Umbilical cord (tissue), 2 donors: ENCODE measurements at places on chromosomes 16 and 17. TPM values are rescaled to one million over a fixed set of nuclear protein-coding genes. Genes with fewer than 3 reads are reported as not detected.

Gene ELMO3
- total RNA-seq = not detected

Gene SLC4A1
- total RNA-seq = 34.4 TPM

DNA sequence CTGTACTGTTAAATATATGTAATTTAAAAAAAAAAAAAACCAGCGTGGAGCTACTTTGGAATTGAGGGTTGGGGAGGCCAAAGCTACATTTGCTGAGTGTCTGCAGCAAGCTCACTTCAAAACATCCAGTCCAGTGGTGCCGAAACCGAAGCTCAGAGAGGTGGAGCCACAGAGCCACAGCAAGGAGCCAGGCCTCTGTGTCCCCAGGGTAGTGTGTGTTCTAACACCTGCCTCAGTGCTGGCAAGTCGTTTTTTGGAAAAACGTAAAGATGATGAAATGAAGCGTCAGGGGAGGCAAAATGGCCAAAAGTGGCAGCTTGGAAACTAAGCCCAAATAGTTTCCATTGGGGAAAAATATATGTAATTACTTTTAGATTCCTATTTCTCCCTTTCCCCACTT, 36.1 kb upstream of the MRC2 start:
- DNase-seq = no peak

DNA sequence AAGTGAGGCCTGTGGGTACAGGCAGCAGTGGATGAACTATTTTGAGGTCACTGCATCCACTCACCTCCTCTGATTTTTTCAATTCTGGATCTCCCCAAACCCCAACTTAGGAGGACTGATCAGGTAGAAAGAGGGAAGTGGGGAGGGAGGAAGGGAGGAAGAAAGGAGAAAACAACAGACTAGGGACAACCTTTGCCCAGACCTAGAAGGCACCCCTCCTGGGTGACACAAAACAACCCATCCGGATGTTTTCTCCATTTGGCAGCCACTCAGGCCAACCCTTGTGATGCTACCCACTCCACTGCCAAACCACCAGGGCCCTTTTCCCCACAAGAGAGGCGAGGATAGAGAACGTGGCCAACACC, 2.7 kb downstream of the ORMDL3 start:
- no peak for DNase-seq

DNA sequence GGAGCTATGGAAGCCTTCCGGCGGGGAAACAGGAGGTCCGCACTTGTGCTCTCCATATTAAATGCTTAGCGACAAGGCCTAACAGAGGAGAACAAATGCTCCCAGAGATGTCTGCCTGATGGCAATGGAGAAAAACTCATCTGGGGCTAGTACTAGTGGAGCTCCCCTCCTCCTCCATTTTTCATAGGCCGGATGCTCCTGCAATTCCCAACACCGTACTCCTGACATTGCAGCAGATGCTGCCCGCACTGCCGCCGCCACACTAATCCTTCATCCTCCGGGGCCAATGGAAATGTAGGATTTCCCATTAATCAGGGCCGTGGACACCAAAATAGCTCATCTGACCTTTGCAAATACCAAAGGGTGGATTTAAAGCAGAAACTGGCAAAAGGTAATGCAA, 27.5 kb downstream of the TOM1L2 start:
- DNase-seq = no peak

DNA sequence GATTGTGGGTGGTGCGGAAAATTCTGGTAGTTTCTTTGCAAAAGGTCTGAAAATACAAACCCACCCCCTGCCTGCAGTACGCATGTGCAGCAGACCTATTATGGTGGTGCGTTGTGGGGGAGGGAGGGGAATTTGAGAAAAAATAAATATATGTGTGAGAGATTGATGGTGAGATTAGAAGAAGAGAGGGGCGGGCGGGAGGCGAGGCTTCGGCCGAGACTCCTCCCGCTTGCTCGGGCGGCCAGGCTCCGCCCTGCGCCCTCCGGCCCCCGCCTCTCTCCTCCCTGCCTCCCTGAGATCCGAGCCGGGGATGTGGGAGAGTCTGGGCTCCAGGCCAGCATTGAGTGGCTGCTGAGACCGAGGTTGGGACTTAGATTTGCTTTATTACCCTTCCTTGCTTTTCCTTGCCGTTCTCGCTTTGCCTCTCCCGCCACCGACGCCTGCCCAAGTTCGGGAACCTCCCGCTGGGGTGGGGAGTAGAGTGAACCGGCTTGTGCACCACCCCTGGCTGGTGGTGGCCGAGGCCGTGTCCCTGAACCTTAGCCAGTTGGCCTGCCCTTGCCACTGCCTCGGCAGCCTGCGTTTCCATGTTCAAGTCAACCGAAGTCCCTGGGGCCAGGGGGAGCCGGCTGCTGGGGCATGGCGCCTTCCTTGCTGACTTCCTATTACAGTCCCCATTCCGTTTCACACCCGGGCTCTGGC, 956 bp upstream of the CHD3 start:
- DNase-seq = peak; percentile 98
